ENCODE measurements at places on chromosomes 13 and 19.

- peaks cover 49% of the 10 kb centered on the region for H3K36me3 ChIP-seq
- no peak for DNase-seq
- no peaks in the 10 kb centered on the region for H3K4me1 ChIP-seq
- H3K27ac ChIP-seq: no peak overlapping the region
These were observed 12.5 kb upstream of the RSPH6A start for GRCh38 chr19:45827459-45828093.

- H3K4me1 ChIP-seq: no peaks in the 10 kb centered on the region
- H3K36me3 ChIP-seq: no peaks in the 10 kb centered on the region
- peaks cover 10% of the 10 kb centered on the region for H3K27me3 ChIP-seq
- H3K27ac ChIP-seq: no peak overlapping the region
- H3K4me3 ChIP-seq: no peak overlapping the region
These were observed 16.8 kb upstream of the COMP start for GRCh38 chr19:18807861-18808331.

GRCh38 chr19:50667759-50668231 lies 18.6 kb downstream of the C19orf81 start:
- no peak for DNase-seq
- H3K36me3 ChIP-seq: peaks cover 18% of the 10 kb centered on the region
- no peak overlapping the region for H3K27ac ChIP-seq
- peaks cover 22% of the 10 kb centered on the region for H3K27me3 ChIP-seq

DNA sequence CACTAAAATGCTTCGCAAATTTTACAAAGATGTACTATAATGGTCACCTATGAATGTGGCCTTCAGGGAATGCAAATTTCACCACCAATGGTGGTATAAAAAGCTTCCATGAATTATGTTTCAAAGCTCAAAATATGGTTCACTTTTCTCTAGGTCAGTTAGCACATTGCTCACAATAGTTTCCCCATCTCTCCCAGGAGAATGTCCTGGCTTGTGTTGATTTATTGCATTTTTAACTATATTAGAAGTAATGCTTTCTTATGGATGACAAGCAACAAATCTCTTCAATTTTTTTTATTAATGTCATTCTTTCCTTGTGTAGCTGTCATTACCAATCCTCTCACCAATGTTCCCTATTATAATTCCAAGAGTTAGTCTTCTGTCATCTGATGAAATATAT lies 621.2 kb downstream of the TBC1D4 start:
- DNase-seq: no peak
- H3K4me1 ChIP-seq: peaks cover 2% of the 10 kb centered on the region
- H3K4me3 ChIP-seq: no peak overlapping the region
- H3K27me3 ChIP-seq: no peaks in the 10 kb centered on the region
- H3K36me3 ChIP-seq: no peaks in the 10 kb centered on the region

GRCh38 chr19:36089847-36090246 lies 21.1 kb upstream of the OVOL3 start:
- H3K36me3 ChIP-seq: peaks cover 24% of the 10 kb centered on the region
- no peak overlapping the region for H3K27ac ChIP-seq
- no peaks in the 10 kb centered on the region for H3K27me3 ChIP-seq
- H3K4me1 ChIP-seq: no peaks in the 10 kb centered on the region

DNA sequence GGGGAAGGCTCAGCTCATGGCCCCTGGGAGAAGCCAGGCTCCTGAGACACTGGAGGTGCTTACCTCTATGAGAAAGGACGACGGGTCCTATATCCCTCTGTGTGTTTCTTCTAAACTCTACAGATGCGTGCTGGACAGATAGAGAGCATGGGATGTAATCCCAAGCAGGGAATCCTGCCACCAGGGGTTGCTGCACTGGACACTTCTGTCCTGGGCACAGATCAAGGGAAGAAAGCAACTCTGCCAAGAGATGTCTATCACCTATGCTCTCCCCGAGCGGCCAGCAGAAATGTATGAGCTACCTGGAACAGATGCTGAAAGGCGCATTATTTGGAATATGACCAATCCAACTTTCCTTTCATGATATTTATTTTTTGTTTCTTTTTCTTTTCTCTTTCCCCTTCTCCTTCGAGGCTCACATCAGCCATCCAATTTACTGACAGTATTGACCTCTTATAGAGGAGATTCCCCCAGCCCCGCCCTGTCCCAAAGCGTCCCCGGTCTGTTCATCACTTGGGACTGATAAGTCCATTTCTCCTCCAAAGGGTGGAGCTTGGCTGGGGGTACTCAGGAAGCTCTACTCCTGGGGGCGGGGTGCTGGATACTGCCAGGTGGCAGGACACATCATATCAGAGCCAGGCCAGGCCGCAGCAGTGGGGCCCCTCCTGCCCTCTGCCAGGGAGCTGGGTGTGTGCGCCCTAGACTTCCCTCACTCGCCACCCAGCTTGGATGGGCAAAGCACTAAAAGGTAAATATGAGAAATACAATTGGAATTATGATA lies 34.2 kb downstream of the TSHZ3 start:
- peak; percentile 11 for DNase-seq
- H3K4me3 ChIP-seq: no peak overlapping the region
- H3K27me3 ChIP-seq: no peaks in the 10 kb centered on the region
- H3K27ac ChIP-seq: no peak overlapping the region

GRCh38 chr13:38883783-38884182 lies 106.8 kb downstream of the STOML3 start:
- no peak overlapping the region for H3K27ac ChIP-seq
- H3K4me1 ChIP-seq: no peaks in the 10 kb centered on the region
- no peaks in the 10 kb centered on the region for H3K36me3 ChIP-seq
- DNase-seq: no peak
- H3K4me3 ChIP-seq: no peak overlapping the region

GRCh38 chr13:34640993-34641330 lies 301.1 kb upstream of the NBEA start:
- H3K27me3 ChIP-seq: peaks cover 2% of the 10 kb centered on the region
- no peaks in the 10 kb centered on the region for H3K36me3 ChIP-seq
- DNase-seq: no peak
- H3K4me3 ChIP-seq: no peak overlapping the region
- H3K27ac ChIP-seq: no peak overlapping the region
